Hippocampal formation (tissue), 2 donors: ENCODE measurements at places on chromosomes 1 and 21.
A peak's percentile ranks its signal among the peaks of the same experiment; 100 is the strongest.

GRCh38 chr1:22074803-22075202 lies 22.3 kb downstream of the CDC42 start:
- DNase-seq = no peak

DNA sequence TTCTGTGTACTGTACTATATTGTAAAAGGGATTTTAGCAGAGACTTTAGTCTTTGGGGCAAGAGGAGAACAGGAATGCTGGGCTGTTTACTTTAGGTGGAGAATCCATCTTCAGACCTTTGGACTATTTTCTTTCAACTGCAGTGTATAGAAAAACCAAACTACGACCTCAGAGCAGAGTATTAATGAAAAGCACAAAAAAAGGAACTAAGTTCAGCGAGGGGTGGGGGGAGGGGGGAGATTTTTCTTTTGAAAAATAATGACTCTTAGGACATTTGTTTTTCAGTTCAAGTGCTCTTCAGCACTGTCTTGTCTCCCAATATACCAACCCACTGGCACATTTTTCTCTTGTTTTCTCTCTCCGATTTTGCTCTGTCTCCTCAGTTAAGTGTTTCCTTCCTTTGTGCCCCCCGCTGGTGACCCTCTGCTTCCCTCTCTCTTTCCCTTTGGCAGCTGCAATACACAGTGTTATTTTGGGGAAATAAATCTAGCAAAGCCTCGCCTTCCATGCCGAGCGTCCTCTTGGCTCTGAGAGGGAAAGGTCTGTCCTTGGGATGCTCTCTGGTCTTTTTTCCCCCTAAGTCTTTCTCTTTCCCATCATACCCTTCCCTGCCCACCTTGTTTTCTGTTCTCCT lies 44.8 kb downstream of the ACP6 start:
- no peak for DNase-seq

DNA sequence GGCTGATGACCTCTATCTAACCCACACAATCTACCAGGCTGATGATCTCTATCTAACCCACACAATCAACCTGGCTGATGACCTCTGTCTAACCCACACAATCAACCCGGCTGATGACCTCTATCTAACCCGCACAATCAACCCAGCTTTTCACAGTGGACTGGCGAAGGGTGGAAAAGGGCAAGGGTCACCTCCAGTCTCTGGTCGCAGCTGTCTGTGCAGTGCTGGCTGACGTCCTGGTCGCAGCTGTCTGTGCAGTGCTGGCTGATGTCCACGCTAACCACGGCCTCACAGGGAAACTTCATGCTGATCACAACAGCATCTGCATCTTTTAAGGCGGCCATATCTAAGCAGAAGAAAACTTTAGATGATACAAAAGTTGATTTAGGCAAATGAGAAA lies 12.2 kb upstream of the CCDC27 start:
- DNase-seq = no peak

- no peak for DNase-seq
Measured at GRCh38 chr1:23023174-23023845, 4.0 kb downstream of the KDM1A start.

- DNase-seq = peak; percentile 34
Measured at GRCh38 chr1:214332946-214333798, 52.2 kb downstream of the SMYD2 start.

GRCh38 chr21:30990514-30991262 lies 47.6 kb downstream of the KRTAP19-8 start:
- no peak for DNase-seq

DNA sequence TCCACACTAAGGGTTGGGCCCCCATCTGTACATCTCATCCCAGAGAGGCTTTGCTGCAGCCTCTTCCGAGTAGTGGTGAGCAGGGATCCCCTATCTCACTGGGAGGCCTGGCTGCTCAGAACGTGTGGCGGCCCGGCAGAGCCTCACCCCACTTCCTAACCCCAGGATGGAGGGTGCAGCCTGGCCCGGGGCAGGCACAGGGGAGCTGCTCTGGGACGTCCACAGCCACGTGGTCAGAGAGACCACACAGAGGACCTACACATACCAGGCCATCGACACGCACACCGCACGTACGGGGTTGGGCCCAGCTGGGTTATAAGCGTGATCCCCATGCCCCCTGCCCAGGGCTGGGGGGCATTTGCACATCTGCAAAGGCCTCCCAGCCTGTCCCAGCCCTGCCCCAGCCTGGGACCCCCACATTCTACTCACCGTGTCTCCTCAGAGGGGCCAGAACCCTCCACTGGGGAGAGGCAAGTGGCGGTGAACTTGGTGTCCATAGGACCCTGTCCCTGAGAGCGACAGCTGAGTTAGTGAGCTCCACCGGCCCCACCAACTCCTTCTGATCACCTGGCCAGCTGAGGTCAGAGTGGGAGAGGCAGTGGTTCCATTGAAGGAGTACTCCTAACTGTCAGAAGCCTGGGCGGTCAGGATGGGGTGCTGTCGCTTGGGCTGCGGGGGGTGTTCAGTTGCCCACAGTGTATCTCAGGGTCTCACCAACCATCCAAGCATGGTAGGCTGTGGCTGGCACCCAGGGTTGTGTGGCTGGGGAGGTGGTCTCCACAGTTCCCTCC lies 41.2 kb downstream of the TRIM11 start:
- DNase-seq = no peak

DNA sequence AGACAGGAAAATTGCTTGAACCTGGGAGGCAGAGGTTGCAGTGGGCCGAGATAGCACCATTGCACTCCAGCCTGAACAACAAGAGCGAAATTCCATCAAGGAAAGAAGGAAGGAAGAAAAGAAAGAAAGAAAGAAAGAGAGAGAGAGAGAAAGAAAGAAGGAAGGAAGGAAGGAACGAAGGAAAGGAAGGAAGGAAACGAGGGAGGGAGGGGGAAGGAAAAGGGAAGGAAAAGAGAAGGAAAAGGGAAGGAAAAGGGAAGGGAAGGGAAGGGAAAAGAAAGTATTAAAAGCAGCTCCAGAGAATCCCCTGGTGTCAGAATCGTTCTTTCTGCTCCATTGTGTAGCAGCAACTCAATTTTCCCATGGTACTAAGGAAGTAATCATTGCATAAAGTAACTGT lies 19.2 kb upstream of the ZSWIM5 start:
- DNase-seq = no peak

- no peak for DNase-seq
Measured at GRCh38 chr1:43564551-43565348, 34.1 kb downstream of the PTPRF start.

DNA sequence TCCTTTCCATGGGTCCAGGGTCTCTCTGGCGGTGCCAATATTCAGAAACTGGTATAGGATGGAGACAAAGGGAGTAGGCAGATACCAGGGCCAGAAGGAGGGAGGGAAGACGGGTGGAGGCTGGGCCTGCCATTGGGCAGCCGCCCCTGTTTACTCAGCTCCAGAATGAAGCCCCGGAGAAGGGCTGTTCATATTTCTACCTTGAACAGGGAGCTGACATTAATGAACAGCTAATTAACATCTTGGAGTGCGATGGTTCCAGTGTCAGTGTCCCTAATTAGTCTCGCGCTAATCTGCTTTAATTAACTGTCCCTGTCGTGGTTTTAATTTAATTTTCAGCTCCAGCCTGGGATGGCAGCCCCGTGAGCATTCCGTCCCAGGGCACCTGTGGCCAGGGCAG lies 113.8 kb downstream of the EPHB2 start:
- no peak for DNase-seq
